ENCODE measurements at places on chromosomes 7 and 10. TPM values are rescaled to one million over a fixed set of nuclear protein-coding genes. Genes with fewer than 3 reads are reported as not detected.

The CYP3A5 gene
- 0.43 TPM for total RNA-seq

The RTKN2 gene
- total RNA-seq: not detected

The CAMK2B gene
- total RNA-seq: 3.2 TPM

The NRAP gene
- not detected for total RNA-seq

The VGF gene
- not detected for total RNA-seq

The TAS2R5 gene
- not detected for total RNA-seq

GRCh38 chr7:22581099-22581498, 81.1 kb upstream of the STEAP1B start:
- DNase-seq: no peak

DNA sequence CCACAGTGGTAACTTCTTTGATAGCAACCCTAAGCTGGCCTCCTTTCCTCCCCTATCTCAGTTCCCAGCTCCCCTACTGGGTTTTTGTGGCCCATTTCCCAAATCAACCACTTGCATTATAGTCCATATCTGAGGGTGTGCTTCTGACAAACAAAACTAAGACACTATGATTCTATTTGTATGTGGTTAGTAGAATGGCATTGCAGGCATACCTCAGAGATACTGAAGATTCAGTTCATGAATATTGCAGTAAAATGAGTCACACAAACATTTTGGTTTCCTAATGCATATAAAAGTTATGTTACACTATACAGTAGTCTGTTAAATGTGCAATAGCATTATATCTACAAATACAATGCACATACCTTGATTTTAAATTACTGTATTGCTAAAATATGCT, 15.4 kb upstream of the TMEM243 start:
- no peak for DNase-seq

DNA sequence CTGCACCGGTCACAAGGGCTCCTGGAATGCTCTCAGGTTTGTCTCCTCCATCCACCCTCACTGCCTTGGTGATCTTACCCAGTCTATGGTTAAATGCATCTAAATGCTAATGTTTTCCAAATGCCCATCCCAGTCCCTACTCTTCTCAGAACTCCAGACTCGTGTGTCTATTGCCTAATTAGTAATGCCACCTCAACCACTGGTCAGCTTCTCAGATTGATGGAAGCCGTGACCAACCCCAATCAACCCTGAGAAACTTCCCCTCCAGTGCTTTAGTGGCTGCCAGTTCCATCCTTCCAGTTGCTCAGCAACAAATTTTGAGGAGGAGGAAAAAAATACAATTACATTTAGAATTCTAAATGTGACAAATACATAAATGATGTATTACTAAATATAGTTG, 18.6 kb downstream of the NUDCD3 start:
- DNase-seq: no peak

- DNase-seq: no peak
Observed at GRCh38 chr7:128767475-128768110, 8.0 kb downstream of the OPN1SW start.

DNA sequence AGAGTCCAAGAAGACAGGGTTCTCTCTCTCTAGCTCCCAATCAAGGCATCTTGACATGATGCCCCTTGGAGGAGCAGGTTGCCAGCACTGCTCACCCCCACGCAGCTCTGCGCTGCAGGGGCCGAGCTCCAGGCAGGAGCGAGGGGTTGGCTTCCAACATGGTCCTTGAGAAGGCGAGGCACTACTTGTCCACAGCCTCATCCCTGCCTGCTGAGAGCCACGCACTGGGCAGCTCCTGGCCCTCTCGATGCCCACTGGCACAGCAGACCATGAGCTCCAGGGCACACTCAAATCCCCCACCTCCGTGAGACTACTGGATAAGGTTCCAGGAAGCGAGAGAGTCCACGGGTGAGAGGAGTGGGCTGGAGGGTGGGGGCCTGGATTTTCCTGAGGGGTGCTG, 31.1 kb downstream of the RAMP3 start:
- no peak for DNase-seq

- no peak for DNase-seq
Observed at GRCh38 chr10:94591461-94592205, 46.0 kb downstream of the HELLS start.

DNA sequence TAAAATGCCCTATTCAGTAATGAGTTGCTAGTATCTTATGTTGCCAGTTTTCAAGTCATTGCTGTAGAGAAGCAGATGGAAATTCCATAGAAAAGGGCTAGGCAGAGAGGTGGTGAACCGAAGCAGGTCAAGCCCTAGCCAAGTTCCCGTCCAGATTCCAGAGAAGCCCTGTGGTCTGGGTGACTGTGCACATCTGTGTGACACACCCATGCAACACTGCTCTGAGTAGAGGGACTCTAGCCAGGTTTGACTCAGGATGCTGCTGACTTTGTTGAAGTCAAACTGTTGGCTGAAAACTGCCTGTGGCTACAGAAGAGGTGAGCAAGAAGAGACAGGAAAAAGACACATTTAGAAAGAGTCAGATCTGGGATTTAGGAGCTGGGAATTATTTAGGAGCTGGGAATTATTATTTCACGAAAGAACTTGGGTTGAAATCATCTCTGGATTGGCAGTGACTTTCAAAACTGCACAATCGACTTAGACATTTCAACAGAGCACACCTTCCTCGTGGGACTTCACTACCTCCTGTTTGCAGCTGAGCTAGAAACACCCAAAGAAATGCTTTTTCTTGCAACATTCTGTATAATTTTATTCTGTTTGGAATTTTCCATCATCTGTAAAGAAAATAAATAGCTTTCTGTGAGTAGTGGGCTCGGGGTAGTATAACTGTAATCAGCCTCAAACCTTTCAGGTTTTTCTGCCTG, 149.1 kb upstream of the PRKCQ start:
- DNase-seq: no peak

DNA sequence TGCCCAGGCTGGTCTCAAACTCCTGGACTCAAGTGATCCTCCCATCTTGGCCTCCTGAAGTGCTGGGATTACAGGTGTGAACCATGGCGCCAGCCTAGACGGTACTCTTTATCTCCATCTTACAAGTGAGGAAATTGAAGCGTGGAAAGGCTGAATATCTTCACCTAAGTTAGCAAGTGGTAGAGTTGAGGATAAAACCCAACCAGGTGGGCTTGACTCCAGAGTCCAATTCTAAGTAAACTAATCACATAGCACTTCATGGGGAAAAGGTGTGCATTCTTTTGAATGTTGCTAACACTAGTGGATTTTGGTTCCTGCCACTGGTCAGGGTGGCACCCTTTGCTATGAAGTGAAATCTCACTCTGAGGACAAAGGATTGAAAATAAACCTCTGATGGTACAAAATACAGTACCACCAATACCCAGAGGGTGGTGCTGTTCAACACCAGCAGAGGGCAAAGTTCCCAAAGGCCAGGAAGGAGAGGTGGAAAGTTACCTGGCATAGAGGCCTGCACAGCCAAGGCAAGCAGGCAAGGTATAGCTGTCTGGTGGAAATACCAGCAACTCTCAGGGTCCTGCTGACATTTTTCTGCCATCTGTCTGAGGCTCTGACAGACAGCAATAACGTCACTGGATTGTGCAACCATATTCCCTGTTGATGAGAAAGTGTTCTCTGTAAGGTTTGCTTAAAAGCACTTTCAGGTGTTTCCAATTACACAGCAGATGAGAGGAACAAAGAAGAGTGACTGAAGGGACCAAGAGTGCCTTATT, 17.6 kb downstream of the ZDHHC16 start:
- no peak for DNase-seq

DNA sequence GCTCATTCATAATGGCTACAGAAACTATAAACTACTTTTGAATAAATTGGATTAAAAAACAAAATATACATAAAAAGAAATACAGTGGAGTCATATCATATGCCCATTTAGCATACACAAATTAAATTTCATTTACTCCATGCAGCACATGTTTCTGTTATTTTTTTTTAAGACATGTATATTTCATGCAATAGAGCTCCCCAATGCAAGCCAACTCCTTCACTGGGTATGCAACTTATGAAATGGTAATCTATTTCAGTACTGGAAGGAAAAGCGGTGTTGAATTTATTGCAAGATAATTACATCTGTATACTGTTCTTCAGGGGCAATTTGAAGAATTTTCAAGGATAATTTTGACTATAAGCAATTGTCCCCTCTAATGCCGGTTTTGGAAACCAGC, 49.9 kb downstream of the NEUROD6 start:
- DNase-seq: no peak

DNA sequence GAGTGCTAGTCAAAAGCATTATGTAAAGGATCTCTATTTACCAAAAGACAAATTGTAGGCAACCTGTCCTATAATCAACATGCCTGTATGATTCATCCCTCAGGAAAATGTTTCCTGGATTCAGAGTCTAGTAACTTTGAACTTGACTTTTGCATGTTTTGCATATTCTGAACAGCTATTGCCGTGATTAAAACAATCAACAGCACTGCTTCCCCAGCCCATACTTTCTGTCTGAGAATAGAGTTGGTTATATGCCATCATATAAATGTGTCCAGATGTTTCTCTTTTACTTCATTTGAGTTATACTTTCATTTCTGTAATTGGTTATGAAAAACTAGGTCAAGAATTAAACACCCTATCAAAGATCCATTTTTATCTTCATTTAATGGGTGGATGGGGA, 83.5 kb downstream of the ZMYND11 start:
- DNase-seq: no peak

DNA sequence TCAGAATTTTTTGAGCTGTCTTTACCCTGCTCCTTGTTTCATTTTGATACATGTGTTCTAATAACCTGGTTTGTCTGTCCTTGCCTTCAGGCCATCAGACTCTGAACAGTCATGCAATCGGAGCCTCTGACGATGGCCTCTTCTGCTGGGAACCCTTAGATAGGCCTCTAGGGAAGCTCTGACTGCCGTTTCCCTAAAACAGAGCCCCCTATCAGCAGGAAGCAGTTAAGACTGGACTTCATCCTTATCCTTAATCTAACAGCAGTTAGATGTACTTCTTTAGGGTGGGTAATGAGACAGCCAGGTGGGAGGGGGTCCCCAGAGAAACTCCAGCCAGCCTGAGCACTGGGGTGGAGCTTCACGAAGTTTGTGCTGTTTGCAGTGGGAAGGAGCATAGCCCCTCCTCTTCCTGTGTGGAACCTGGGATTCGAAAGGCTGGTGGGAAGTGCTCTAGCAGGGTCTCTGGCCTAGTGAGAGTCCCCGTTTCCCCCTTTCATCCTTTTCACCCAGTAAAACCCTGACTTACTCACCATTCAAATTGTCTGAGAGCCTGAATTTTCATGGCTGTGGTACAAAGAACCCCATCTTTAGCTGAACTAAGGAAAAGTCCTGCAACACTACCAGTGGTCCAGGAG, 28.4 kb upstream of the SORCS3 start:
- no peak for DNase-seq

- no peak for DNase-seq
Observed at GRCh38 chr7:11192506-11192905, 218.8 kb downstream of the PHF14 start.

DNA sequence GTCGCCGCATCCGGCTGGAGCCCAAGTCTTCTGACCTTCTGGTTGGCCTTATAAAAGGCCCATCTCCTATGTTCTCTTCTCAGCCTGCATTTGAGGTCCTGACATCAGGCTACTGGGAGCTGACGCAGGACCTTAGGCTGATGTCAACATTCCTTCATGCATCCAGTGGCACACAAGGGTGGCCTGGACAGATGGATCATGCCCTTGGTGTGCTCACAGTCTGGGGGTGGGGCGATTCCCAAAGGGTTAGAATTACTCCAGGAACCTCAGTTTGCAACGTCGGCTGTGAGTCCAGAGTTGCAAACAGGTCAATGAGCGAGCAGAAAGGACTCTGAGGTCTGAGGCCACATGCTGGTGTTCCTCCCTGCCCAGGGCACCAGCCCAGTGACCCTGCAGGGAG, 8.2 kb upstream of the CLIP2 start:
- DNase-seq: no peak
